ENCODE measurements at places on chromosomes 5 and 9.

GRCh38 chr5:169615561-169615960, 21.5 kb upstream of the DOCK2 start:
- DNase-seq, result no peak

- no peak for DNase-seq
These were observed 7.2 kb downstream of the ADAMTS2 start for GRCh38 chr5:179337796-179338676.

DNA sequence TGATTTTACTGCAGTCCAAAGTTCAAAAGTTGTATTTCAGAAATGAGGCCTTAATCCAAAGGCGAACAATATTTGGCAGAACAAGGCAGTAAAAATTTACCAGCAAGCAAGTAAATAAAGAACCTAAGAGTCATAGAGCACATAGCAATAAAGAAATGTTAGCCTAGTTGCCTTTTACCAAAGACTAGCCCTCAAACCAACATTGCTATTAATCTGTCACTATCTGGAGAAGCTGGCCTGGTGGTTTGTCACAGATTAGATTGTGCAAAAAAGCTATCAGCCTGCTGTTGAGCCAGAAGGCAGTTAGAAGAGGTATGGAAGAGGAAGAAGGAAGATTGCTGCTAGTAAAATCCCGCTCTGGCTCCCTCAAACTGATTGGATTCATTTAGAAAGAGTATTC, 304.7 kb upstream of the KLF4 start:
- DNase-seq, result no peak

- DNase-seq, result no peak
These were observed 74.6 kb downstream of the FOXD1 start for GRCh38 chr5:73373814-73374510.

DNA sequence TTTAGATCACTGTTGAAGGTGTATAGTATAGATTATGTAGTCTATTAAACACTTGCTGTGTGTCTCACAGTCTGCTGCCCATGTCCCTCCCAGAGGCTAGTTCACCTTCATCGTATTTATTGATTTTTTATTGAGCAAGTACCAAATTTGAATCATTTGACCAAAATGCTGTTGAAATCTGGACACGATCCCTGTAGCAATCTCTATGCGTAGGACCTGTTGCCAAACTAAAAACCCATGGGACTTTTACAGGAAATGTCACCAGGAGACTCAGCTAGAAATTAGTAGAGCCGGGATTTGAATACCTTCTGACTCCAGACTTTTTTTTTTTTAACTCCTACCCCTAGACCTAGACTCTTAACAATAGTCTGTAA, 17.5 kb downstream of the SLC31A1 start:
- no peak for DNase-seq

DNA sequence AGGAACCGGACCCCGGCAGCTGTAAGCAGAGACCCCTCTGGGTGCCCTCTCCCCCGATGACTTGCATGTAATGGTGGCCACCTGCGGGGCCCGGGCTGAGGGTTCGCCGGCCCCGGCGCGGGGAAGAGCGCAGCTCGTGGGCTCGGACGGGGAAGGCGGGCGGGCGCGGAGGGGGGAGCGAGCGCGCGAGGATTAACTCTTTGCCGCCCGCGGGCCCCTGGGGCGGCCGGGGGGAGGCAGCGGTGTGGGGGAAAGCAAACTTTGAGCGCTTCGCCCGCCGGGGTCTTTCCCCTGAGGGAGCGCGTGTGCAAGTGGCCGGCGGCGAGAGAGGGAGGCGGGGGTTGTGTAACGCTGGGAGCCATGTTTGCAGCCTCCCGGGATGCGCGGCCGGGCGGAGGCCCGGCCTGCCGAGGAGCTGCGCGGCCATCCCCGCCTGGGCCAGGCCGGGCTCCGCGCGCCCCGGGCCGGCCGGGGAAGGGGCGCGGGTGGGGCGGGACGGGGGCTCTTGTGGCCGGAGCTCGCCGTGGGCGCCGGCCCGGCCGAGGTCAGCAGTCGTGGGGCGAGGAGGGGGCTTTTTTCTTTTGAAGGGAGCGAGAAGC, 547 bp downstream of the ANP32B start:
- peak; percentile 49 for DNase-seq

DNA sequence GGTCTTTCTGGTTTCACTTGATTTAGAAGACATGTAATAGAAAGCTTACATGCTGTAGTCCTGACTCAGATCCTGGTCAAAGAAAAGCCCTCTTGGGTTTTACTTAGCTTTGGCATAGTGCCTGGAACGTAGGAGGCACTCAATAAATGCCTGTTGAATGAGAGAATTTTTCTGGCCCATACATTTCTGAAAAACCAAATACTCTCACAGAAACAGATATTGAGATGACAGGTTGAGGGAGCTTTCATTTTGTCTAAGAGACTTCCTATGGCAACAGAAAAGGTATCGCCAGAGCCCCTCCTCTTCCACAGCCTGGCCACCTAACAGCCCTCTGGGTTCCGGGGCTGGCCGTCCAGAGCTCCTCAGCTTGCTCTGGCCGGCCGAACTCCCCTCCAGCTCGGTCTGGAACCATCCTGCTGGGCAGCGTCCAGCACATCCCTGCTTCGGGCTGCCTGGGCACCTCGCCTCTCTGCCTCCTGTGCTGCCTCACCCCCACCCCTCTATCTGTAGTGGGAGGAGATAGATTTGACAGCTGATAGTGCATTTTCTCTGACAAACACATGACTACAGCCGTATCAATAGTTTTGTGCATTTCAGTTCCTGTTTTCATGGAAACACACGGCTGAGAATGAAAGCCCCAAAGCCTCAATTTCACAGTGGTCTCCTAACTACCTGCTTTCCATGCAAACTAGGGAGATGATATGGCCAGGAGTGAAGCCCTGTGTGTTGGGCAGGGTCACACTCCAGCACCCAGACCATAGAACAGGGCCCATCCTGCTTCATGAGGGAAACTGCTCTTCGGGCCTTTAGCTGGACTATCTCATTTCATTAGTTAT, 1.1 kb downstream of the IL4 start:
- DNase-seq, result no peak

DNA sequence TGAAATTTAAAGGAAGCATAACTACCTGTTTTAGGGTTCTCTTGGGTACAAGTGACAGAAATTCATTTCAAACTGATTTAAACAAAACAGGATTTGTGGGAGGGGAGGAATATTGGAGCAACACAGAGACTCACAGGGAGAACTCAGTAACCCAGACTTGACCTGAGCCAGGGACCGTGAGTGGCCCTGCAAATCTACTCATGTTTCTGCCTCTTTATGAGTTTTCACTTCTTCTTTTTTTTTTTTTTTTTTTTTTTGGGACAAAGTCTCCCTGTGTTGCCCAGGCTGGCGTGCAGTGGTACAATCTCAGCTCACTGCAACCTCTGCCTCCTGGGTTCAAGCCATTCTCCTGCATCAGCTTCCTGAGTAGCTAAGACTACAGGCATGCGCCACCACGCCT, 405.6 kb upstream of the ZNF608 start:
- DNase-seq, result no peak

DNA sequence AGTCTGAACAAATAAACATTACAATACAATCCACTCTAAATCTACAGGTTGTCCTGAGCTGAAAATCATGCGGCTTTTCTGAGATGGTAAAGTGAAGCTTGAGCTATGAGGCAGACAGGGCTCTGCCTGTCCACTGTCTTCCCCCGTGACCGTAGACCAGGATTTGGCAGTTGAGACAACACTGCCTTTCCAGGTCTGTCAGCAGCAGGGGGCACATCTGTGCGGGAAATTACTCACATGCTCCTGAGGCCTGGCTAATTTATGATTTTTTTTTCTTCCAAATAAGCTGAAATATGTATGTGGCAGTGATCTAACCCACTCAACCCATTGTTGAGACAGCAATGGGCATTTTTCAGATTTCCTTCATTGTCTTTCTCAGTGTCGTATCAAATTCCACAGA, 307.9 kb downstream of the FBXL7 start:
- DNase-seq, result no peak

GRCh38 chr5:36596247-36596646, 10.2 kb upstream of the SLC1A3 start:
- no peak for DNase-seq

- DNase-seq, result peak; percentile 23
These were observed 129.0 kb downstream of the COL23A1 start for GRCh38 chr5:178461004-178461730.

DNA sequence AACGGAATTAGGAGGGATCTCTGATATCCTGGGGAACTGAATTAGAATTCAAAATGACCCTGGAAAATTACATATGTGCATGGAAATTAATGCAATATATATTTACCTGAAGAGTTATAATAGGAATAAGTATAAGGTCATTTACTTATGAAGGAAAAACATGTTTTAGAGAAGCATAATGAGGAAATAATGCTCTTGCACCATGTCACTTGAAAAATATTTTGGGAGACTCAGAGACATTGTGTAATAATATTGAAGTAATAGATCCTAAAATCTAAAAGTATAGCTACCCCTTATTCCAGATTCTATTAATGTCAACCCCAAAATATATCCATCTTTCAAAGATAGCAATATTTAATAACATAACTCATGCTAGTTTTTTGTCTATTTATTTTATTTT, 28.4 kb downstream of the SPZ1 start:
- no peak for DNase-seq

GRCh38 chr9:91320299-91320698, 41.4 kb downstream of the AUH start:
- DNase-seq, result no peak

DNA sequence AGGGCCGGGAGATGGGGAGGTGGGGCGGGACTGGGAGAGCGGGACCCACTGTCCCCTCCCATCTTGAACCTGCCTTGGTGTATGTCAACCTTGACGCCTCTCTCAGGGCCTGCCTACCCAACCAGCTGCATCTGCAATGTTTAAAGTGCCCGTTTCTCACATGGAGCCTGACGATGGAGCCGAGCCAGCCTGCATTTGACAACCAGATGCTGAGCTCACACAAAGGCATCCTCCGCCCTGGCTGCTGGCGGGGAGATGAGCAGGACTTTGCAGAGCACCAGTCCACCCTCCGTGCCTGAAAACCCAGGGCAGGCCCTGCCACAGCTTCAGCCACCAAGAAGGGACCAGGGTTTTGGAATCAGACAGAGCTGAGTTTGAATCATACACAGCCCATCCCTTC, 141.1 kb upstream of the SMIM23 start:
- no peak for DNase-seq

- DNase-seq, result no peak
These were observed 29.7 kb upstream of the SLC1A3 start for GRCh38 chr5:36576721-36577120.

DNA sequence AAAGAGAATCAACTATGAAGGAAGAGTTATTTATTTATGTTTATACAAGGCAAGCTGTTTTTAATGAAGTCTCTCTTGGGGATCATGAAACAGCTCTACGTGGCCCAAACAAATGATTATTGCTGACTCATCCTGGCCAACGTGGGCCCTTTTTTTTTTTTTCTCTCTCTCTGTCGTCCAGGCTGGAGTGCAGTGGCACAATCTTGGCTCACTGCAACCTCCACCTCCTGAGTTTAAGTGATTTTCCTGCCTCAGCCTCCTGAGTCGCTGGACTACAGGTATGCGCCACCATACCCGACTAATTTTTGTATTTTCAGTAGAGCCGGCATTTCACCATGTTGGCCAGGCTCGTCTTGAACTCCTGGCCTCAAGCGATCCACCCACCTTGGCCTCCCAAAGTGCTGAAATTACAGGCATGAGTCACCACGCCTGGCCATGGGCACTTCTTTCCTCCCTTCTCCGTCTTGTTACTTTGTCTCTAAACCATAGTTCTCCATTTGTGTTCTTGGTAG, 98.3 kb downstream of the BASP1 start:
- DNase-seq, result no peak

DNA sequence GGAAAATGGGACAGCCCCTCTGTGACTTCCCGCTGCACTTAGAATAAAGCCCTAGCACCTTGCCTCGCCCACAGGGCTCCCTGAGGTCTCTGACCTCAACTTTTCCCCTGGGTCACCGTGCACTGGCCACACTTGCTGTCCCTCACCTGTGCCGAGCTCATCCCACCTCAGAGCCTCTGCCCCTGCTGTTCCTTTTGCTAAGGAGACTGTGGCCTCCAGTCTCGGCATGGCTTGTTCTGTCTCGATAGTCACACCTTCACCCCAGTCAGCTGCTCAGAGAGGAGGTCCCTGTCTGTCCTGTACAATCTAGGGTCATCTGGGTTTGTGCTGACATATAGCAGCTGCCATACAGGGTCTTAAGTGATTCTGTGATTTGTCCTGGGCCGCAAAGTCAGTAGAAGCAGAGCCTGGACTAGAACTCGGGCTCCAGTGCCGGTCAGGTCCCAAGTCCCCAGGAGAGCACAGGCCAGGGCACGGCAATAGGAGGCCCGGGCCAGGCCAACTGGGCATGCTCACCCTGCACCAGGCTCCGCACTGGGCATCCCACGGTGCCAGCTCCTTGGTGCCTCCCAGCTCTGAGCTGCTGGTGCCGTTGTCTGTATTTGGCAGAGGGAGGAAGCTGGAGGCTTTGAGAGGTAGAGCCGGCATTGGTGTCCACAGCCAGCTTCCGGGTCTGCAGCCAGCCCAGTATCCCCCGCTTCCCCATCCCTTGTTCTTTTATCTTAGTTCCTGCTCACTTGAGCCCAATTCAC, 35.2 kb downstream of the NCS1 start:
- no peak for DNase-seq

GRCh38 chr9:94289691-94290090, 30.6 kb downstream of the ZNF169 start:
- no peak for DNase-seq

DNA sequence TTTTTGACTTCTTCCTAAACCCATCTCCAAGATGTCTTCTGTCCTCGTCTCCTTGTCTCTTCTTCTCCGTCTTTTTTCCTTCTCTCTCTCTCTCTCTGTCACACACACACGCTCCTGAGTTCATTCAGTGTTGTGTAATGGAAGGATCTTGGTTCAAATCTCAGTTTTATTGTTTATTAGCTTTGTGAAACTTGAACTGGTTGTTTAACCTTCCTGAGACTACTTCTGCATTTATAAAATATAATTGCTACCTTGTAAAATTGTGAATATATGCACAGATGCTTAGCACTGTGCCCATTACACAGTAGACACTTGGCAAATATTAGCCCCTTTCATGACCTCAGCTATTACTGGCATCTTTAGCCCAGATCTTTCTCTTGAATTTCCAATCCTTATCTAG, 2.4 kb upstream of the NADK2 start:
- no peak for DNase-seq

DNA sequence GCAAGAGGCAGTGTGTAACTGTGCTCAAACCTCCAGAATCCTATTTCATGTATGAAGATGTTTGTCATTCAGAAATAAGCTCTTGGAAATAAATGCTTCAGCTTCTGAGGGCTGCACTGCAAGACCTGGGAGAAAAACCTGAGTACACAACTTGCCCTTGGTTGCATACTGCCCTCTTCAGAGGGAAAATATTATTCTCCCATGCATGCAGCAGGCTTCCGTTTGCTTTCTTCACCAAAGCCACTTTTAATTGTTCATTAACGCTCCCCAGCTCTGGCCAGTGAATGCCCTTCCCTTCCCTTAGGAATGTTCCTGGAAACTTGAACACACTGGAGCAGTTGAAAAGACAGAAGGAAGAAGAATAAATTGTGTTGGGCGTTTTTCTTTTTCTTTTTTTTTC, 2.5 kb upstream of the WHRN start:
- no peak for DNase-seq

- DNase-seq, result no peak
These were observed 914.4 kb upstream of the SEMA6A start for GRCh38 chr5:117488976-117489500.
